ENCODE measurements at places on chromosomes 11 and 22.

DNA sequence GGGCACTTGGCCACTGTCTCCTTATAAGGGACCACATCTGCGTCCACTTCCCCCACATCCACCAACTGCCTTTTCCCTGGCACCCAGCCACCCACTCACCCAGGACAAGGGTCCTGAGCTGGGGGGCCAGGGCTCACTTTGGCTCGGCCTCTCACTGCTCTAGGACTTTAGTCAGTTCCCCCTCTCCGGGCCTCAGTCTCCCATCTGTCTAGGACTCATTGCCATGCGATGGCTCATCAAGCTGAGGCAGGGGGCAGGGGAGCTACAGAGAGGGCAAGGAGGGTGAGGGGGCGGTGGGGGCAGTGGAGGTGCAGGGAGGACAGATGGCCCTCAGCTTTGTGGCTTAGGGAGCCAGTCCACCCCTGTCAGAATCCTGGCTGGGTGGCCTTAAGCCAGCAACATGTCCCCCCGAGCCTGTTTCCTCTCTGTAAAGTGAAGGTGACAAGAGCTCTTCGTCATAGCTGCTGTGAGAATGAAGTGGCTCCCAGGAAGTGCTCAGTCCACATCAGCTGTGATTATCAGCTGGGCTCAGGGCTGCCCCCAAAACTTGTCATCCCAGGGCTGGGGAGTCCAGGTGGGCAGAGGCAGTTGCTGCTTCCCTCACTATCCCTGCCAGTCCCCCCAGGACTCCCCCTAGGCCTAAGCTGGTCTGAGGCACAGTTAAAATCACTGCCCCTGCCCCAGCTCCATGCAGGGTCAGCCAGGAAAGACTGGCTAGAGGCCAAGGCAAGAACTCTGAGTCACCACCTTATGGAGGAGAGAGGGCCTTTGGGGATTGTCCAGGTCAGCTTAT is 14.9 kb downstream of the RAC2 start:
- DNase-seq: no peak

- DNase-seq: no peak
These were observed 698 bp downstream of the C1QTNF4 start for GRCh38 chr11:47593492-47593933.

GRCh38 chr22:45469281-45470073 is 33.2 kb upstream of the FBLN1 start:
- no peak for DNase-seq

- DNase-seq: no peak
These were observed 73.6 kb downstream of the PAK1 start for GRCh38 chr11:77400271-77400670.

GRCh38 chr11:8440649-8441048 is 153.4 kb downstream of the STK33 start:
- no peak for DNase-seq

- DNase-seq: no peak
These were observed 16.0 kb upstream of the TP53I11 start for GRCh38 chr11:44966694-44967093.

DNA sequence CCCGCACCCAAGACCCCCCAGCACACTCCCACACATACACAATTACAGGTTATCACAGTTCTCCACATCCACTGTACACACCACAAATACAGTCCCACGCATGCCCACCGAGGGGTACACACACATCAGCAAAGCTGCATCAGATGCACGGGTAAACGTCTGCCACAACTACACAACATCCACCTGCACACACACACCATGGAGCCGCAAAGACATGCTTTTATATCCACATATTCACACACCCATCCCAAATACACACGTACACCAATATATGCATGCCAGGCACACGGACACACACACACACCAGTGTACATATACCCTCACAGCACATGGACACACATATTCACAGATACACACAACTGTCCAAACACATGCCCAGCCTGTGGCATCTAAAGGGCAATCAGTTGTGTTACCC is 5.4 kb upstream of the KCNJ4 start:
- DNase-seq: peak; percentile 18

DNA sequence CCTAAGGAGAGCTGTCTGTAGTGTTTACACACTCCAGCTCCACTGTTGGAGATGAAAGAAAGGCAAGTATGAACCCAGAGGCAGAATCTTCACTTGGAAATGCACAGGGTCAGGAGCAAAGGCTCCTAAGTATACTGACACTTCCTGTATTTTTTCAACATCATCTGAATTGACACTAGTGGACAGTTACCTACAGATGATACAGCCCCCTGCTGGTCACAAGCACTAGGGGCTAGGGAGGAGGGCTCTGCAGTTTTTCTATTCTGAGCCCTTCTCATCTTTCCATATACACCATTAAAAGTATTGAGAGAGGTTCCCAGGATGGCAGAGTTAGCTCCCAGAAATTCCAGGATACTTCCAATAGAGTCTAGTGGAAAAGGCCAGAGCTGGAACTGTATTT is 290.3 kb upstream of the API5 start:
- DNase-seq: no peak

DNA sequence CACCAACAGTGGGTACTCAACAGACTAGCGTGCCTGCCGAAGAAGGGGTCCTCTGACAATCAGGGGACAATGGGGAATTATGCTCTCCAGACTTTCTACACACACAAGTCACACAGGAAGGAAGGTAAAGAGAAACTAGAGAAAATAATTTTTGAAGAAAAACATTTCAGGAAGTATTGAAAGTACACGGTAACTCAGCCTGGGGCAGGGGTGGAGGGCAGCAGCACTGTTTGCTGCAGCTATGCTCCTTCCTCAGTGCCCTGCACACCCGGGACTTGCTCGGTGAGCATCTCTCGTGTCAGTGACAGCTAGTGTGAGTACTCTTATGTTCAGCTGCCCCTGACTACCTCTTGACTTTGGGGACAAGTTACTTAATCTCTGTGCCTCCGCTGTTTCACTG is 18.0 kb upstream of the APOA1 start:
- DNase-seq: no peak

- no peak for DNase-seq
These were observed 727 bp upstream of the CSDC2 start for GRCh38 chr22:41560095-41560471.

- DNase-seq: peak; percentile 99
These were observed 1.5 kb upstream of the MTFP1 start for GRCh38 chr22:30423959-30424533.

GRCh38 chr11:128592454-128592853 is 5.1 kb upstream of the ETS1 start:
- no peak for DNase-seq

DNA sequence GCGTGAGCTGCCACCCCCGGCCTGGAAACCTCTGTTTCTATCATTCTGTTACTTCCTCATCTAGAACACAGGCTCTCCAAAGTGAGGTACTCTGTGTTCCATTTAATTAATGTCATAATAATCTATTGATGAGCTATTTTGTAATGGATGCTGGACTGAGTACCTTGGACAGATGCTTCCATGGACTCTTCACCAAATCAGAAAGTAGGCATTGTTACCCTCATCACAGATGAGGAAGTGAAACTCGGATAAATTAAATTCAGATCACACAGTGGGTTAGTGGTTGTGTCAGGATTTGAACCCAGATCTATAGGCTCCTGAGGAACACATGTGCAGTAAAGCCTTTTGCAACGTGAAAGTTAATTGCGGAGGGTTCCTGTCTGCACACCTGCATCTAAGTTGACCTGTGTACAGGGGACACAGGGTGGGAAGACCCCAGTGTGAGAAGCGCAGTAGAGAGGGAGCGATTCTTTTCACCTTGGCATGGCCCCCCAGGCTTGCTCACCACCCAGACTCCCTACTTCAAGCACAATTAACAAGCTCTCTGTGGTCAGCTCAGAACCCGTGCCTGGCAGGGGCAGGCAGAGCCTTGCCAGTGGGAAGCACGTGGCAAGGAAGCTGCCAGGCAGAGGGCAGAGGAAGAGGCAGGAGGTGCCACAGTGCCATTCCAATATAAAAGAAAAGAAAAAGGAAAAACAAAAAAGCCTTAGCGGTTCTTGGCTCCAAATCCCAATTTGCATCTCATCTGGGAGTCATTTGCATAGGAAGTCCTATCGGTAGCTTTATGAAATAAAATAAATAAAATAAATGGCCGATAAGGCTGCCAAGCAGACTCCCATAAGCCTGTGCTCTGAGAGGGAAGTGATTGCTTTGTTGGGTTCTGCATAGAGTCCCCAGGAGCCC is 239.3 kb downstream of the GRIK4 start:
- DNase-seq: no peak

DNA sequence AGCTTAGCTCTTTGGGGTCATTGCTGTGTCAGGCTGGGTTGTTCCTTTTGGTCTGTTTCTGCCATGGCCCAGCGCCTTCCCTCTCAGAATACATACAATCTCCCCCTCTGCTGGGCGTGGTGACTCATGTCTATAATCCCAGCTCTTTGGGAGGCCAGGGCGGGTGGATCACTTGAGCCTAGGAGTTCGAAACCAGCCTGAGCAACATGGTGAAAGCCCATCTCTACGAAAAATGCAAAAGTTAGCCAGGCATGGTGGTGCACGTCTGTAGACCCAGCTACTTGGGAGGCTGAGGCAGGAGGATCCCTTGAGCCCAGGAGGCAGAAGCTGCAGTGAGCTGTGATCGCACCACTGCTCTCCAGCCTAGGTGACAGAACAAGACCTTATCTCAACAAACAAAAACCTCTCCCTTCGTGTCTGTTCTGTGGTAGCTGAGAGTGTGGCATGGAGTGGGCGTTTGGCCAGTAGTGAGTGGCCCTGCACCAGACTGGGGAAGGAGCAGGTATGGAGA is 46.7 kb upstream of the RAB1B start:
- peak; percentile 8 for DNase-seq

DNA sequence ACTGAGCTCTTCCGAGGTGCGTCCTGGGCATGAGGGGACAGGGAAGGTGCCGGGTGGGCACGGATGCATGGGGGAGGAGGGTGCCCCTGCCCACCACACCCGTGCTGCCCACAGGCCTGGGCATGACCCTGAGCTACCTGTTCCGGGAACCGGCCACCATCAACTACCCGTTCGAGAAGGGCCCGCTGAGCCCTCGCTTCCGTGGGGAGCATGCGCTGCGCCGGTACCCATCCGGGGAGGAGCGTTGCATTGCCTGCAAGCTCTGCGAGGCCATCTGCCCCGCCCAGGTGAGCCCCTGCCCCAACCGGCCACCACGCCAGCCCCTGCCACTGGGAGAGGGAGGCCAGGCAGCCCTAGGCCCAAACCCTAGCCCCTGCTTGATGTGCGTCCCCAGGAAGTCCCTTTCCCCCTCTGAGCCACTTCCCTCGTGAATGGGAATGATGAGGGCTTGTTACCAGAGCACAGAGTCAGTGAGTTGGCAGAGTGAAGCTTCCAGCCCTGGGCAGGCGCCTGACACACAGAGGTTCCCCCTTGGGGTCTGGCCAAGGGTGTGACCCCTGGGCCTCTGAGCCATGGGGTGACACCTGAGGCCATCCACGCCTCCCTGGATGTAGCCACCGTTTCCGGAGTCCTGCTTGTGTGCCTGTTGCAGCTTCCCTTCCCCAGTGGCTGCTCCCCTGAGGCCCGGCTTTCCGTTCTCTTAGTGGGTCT is 2.7 kb downstream of the NDUFS8 start:
- no peak for DNase-seq

DNA sequence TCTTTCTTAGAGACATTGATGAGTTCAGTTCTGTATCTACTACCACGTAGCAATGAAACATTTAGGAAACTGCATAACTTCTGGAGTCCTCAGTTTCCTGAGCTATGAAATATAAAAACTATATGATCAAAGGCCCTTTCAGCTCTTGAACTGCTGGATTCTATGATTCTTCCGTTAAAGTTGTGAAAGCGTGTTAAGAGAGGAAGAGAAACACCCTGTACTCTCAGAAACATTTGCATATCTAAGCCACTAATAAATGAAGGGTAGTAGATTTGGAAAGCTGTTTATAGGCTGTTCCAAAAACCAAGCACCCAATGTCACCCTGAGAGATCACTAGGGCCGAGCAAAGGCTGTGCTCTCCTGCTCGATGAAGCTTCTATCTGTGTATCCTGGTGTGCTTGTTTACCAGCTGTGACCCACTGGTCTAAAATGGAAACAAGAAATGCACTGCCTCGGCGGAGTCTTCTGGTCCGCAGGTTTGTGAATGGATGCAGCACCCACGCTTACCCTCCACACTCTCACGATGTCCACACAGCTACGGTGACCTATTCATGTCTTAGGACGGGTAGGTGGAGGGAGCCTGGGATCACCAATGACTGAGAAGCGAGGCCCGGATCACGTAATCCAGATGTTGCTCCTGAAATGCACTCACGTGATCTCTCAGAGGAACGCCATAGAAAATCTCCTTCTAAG is 325.8 kb downstream of the OPCML start:
- no peak for DNase-seq

DNA sequence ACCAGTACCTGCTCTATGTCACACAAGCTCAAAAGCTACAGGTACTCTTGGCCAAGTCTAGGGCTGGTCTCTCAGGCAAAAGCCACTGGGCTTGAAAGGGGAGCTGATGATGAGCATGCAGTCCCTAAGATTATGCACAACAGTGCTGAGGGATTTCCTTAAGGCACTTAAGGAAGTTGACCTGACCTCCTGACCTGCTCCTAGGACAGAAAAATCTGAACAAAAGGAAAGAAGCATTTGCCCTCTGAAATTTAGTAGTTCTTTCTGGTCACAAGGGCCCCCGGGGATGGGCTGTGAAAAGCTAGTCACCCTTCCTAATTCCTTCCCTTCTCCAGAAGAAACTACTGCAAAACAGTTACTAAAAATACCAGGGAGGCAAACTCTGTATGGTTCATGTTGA is 83.6 kb upstream of the PHOX2A start:
- no peak for DNase-seq

GRCh38 chr11:111561306-111561705 is 20.8 kb downstream of the LAYN start:
- no peak for DNase-seq

DNA sequence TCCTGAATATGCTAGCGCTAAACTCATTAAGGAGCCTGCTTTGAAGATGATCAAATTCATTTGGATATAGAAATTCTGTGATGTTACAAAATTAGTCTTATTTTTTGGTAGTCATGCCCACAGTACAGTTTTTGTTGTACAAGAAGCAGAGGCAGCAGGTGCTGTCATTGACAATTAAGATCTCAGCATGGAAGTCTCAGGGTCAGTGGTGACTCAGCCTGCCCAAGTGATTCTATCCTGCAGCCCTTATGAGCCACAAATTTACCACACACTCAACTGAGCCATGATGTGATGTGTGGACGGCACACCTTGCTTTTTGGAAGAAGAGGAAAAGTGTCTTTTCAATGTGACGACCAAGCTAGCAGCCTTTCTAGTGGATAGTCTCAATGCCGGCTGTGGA is 153.6 kb upstream of the SORL1-AS1 start:
- DNase-seq: no peak

DNA sequence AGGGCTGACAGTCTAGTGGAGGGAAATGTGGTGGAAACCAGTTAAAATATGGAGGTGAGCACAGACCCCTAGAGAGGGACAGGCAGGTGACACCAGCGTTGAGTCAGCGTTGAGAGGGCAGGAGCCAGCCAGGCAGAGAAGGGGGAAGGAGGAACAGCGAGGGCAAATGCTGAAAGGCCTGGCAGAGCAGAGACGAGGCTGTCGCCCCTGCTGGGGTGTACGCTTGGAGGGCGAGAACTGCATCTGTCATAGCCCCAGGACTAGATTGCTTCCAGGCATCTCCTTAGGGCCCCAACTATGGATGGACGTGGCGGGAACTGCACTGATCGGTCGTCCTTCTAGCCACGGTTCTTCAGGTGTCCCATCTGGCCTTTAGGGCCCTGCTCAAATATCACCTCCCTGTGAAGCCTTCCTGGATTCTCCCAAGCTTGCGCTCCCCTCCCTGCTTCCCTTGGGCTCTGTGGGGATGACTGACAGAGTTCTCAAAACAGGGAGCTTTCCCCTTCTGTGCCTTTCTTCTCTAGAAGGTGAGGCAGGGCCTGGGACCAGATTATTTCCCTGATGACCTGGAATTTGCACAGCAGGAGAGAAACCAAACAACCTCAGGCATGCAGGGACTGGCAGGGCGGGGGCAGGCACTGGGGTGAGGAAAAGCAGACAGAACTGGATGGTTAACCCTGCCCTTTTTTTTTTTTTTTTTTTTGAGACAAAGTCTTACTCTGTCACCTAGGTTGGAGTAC is 11.1 kb downstream of the SYNGR1 start:
- DNase-seq: peak; percentile 14

All from Right ventricle myocardium superior (tissue), 1 donor.